ENCODE measurements at places on chromosomes 13 and 19. TPM values are rescaled to one million over a fixed set of nuclear protein-coding genes. Genes with fewer than 3 reads are reported as not detected.

DNA sequence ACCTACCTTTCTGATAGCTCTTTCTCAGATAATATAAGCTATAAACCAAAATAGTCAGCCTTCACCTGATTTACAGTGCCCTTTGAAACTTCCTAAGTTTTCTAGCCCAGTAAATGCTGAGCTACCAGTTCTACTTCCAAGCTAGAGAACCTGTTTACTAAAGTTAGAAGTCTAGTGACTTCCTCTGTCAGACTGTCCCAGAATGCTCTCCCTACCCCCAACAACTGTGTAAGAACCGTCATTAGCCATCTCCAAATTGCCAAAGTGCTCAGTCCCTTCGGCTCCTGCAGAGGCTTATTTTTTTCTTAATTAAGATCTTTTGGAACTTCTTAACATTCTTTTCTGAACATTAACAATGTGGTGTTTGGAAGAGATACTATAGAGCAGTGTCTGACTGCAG, 3.2 kb upstream of the ABCC4 start:
- DNase-seq: no peak

DNA sequence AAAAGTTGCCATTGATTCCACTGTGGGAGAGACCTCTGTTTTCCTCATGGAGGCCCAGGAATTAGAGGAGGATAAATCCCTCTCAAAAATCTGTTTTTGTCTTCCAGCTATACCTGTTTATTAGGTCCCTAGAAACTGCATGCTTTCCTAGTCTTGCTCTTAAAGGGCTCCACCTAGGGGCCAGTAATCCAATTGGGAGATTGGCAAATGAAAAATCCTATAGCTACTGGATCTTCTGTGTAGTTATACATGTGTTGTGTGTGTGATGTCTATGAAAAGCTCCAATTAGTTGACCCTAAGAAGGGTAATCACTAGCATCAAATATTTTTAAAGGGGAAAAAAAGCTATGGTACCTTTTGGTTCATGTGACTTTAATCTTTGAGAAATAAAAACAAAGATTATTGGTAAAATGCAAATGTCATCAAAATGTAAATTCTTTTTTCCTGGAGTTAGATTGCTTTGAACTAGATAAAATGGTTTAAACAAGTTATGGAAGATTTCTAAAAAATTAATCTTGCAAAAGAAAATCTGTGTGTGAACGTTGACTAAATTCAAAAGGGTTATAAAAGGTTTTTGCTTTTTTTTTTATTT, 63.4 kb upstream of the C1QTNF9B start:
- DNase-seq: no peak

SPTBN4 gene
- total RNA-seq: 22.5 TPM

CEACAM7 gene
- total RNA-seq: 0.36 TPM

All from cerebellum (tissue), 4 donors.